ENCODE measurements at places on chromosomes 1 and 21.

DNA sequence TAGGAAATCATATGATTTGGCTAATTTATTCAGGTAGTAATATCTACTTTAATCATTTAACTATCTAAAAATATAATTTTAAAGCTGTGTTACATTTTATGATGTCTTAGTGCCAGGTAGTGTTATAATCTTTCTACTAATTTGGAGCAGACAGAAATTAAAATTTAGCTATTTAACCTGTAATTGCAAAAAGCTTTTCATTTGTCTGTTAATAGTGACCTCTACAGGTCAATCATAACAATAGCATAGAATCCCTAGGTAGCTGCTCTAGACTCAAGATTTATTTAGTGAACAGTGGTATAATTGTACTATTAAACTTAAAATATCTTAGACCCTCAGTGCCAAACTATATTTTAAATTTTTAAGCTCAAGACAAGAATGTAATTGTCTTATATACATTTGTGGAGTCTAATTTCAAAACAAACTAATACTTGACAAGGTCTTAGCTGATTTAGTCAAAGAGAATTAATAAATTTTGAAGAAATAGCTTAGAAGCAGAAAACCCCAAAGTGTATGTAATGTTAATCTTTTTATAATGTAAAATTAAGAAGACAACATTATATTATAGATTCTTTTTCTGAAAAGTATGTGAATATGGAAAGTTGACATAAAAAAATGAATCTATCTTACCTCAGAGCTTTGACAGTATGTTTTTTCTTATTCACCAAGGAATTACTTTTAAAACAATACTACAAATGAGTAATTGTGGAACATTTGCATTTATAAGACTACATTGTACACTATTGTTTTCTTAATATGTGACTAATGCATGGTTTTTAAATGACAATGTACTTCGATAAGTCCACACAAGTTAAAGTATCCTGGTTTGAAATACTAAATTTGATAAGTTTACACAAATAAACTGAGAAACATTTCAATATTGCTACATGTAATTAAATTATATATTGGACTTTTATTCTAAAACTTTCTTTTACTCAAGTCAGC is 64.1 kb upstream of the RNPC3 start:
- DNase-seq = no peak

DNA sequence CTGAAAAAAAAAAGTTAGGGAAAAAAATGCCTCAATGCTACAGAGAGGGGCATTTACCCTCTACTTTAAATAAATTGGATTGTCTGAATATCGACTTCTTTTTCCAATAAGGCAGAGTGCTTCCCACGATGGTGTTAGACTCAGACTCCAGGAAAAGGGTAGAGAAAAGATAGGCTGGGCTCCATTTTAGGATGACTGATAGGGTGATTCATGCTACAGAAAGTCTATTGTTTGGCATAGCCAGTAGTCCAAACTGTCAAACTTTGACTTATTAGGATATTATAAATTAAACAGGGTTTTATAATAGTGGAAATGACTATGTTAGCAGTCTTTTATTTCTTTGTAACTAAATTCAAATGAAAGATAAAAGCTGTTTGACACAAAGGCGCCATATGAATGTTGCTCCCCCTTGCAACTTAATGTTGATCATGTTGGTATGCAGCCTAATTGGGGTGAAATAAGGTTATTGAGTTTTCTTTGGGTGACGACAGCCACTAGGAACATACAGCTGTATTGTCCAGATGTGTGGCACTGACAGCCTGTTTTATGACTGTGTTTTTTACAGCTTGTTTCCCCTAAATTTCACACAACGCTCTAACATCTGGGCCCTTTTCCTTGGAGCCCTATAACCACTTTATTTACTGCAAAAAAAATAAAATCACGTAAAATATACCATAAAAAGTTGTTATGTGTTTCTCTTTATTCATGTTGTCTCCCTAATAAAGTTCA is 69.3 kb downstream of the SPAG17 start:
- no peak for DNase-seq

GRCh38 chr1:246591504-246591903 is 25.2 kb downstream of the CNST start:
- DNase-seq = no peak

DNA sequence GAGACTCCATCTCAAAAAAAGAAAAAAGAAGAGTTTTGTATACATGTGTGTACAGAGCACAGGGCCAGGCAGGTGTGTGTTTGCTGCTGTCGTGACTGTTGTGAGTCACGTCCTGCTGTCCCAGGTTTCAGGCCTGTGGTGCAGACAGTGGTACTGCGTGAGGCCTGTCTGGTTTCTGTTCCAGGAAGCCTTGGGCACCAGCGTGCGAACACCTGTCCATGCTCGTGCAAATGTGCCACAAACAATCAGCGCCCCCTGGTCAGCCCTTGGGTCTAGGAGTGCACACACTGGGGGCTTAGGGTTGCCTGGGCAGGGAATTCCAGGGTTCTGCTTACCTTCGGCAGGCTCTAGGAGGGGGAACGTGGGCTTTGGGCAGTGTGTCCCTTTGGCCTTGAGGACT is 16.9 kb downstream of the GPR157 start:
- no peak for DNase-seq

- DNase-seq = no peak
Observed at GRCh38 chr1:85148524-85149250, 52.1 kb downstream of the SYDE2 start.

GRCh38 chr1:212287261-212287895 is 2.2 kb downstream of the PPP2R5A start:
- DNase-seq = no peak

All from activated CD4-positive, alpha-beta T cell treated with anti-CD3 and anti-CD28 coated beads, Interleukin-2, amount 50 U/mL, for 1 hour (primary cell).